ENCODE measurements at places on chromosomes 2 and 18.

DNA sequence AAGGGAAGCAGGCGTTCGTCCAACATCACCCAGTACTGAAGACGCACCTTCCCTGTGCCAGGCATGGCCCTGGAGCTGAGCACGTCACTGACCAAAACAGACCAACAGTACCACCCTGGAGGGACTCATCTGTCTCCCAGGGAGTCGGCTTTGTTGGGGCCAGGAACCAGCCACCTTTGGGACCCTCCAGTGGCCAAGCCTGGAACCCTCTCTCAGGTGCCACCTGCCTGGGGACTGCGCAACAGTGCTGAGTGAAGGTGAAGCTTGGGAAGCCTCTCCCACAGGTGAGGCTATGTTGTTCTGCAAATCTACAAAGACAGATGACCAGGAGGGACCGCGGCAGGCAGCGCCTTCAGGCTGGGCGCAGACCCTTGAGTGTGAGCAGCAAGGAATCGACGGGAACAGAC lies 91.4 kb upstream of the OTOS start:
- DNase-seq = no peak

DNA sequence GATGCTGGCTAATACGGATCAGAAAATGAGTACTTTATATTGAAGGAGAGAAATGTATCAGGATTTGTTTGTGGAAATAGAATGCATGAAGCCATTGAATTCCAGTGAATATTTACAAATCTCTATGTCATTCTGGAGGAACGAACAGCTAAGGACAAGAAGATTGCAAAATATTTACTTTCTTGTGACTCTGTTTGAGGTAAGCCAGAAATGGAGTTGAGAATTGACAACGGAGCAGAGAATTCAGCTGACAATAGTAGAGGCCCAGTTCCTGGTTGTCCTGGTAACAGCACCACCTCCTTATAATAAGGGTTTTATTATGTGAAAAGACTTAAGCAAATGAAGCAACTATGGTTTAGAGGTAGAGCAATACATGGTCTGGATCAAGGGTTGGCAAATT lies 349.2 kb downstream of the ADCYAP1 start:
- DNase-seq = no peak

DNA sequence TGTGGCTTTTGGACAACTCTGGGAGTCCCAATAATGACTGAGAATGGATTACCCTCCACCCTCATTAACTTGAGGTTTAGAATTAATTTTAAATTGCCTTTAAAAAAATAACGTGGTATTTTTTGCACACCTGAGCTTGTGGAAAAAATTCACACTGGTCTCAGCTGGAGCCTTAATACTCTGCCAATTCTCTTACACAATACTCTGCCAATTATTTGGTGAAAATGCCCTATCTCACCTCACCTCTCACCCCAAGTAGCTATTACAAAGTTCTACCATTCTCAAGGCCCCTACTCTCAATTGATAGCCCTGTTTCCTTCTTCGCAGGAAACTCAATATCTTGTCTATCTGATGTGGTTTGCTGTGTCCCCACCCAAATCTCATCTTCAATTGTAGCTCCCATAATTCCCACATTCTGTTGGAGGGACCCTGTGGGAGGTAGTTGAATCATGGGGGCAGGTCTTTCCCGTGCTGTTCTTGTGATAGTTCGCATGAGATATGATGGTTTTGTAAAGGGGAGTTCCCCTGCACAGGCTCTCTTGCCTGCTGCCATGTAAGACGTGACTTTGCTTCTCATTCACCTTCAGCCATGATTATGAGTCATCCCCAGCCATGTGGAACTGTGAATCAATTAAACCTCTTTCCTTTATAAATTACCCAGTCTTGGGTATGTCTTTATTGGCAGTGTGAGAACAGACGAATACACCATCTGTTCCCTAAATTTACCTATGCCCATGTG lies 27.4 kb upstream of the C2orf69 start:
- no peak for DNase-seq

GRCh38 chr2:235543128-235543750 lies 49.4 kb downstream of the AGAP1 start:
- no peak for DNase-seq

GRCh38 chr18:10040287-10041011 lies 126.6 kb downstream of the VAPA start:
- no peak for DNase-seq

- DNase-seq = no peak
Measured at GRCh38 chr2:196696423-196697079, 57.0 kb downstream of the CCDC150 start.

- no peak for DNase-seq
Measured at GRCh38 chr2:2016651-2017311, 272.5 kb upstream of the PXDN start.

Data from renal pelvis (tissue), 12 donors.